ENCODE measurements at places on chromosomes 6 and 20. TPM values are rescaled to one million over a fixed set of nuclear protein-coding genes. Genes with fewer than 3 reads are reported as not detected.

MROH8 gene
- 4.0 TPM for total RNA-seq

MICAL1 gene
- total RNA-seq, result 151 TPM

EFCAB8 gene
- total RNA-seq, result not detected

MLN gene
- total RNA-seq, result not detected

RAET1E gene
- total RNA-seq, result 1.3 TPM
